ENCODE measurements at places on chromosomes 12 and 14.

DNA sequence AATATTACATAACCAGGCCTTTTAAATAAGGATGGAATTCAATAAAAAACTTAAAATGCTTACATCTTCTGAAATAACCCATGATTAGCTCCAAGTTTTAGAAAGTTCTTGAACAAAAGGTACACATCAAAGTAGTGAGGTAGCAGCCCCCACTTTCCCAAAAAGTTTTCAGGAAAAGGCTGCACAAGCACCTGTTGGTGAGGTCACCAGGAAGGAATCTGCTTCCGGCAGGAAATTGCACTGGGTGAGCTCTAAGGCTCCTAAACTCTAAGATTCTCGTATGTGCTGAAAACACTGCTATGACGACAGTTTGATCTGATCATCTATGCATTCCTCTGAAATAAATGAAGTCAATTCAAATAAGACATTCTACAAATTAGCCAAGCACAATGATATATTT lies 34.3 kb upstream of the TTC7B start:
- peak; percentile 89 for DNase-seq

GRCh38 chr12:71748081-71748850 lies 6.4 kb upstream of the RAB21 start:
- DNase-seq = no peak

GRCh38 chr14:23548351-23549318 lies 2.9 kb downstream of the ZFHX2 start:
- no peak for DNase-seq

- DNase-seq = no peak
These were observed 11.0 kb upstream of the GSG1 start for GRCh38 chr12:13114251-13115052.

DNA sequence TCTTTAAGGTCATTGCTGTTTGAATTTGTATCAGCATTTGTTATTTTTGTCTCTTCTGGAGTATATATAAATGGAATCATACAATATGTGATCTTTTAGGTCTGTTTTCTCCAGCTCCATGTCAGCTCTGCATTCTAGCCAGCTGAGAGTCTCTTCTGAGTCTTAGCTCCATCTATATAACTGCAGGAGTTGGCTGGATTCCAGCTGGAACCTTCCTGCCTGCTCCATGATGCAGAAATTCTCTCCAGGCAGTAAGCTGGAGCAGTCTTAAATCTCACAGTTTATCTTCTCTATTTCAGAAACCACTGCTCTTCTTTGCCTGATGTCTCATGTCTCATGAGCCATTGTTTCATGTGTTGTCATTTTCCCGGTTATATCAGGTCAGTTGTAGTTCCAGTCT lies 827.6 kb downstream of the NRXN3 start:
- DNase-seq = no peak

GRCh38 chr12:25971654-25972041 lies 13.2 kb downstream of the RASSF8 start:
- no peak for DNase-seq

DNA sequence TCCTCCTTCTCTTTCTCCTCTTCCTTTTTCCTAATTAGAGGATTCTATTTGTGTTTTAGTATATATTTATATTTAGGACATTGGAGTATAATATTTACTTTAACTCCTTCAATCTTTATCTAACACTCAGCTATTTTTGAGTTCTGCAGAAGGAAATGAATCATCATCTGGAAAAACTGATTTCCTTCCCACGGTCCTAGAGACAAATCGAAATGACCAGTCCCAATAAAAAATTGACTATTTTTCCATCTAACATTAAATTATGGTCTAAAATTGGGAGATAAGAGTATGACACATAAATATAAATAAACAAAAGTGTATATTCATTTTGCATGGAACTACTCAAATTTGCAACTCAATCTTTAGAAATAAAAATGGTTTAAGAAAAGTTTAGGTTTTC lies 167.4 kb downstream of the TMTC3 start:
- DNase-seq = no peak
